ENCODE measurements at places on chromosomes 11 and 22.

DNA sequence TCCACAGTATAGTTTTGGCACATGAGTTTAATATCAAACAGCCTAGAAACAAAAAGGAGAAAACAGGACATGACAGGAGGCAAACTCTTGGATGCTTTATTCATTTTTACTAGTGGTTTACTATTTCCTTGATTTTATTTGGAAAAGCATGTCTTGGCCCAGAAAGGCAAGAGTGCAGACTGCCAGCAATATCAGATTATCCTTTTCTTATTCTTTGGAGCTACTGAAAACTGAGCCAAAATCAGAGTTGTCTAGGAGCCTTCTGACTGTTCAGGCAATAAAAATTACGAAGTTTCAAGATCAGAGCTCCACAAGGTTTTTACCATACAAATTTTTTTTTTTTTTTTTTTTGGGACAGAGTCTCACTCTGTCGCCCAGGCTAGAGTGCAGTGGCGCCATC, 16.0 kb downstream of the CELF1 start:
- DNase-seq: no peak

- no peak for DNase-seq
Observed at GRCh38 chr22:42000466-42000865, 1.9 kb downstream of the WBP2NL start.

DNA sequence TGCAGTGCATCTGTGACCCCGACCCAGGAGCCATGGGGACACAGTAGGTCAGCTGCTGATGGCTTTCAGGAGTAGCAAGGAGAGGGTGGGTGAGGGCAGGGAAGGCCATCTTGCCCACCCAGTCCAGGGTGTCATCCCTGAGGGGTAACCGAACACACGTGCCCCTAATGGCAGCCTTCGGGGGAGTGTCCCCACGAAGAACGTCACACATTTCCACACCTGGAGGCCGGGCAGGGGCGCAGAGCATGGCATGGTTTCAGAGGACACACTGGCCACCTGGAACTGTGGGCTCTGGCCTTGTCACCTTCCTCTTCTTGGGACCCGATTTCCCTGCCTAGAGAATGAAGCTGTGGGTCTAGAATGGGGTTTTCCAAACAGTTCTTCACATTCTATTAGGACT, 19.4 kb upstream of the BAIAP2L2 start:
- DNase-seq: no peak

- DNase-seq: no peak
Observed at GRCh38 chr11:123258877-123259276, 63.8 kb upstream of the CLMP start.

DNA sequence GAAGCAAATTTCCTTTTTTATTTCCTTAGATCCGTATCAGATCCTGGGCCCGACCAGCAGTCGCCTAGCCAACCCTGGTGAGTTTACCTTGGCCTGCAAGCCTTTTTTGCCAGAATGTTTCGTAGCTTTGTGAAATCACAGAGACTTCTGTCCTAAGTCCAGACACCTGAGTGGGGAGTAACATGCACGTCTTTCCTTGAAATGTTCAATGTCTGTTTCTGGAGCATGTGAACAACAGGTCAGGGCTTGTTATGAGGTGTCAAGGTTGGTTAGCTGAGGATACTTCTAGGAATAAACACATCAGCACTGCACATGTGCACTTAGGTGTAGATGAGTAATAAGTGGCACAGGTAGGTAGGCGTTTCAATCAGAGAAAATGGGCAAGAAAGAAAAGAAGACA, 58.0 kb downstream of the KCNJ1 start:
- DNase-seq: no peak

- no peak for DNase-seq
Observed at GRCh38 chr22:41343717-41344116, 38.0 kb upstream of the TEF start.

DNA sequence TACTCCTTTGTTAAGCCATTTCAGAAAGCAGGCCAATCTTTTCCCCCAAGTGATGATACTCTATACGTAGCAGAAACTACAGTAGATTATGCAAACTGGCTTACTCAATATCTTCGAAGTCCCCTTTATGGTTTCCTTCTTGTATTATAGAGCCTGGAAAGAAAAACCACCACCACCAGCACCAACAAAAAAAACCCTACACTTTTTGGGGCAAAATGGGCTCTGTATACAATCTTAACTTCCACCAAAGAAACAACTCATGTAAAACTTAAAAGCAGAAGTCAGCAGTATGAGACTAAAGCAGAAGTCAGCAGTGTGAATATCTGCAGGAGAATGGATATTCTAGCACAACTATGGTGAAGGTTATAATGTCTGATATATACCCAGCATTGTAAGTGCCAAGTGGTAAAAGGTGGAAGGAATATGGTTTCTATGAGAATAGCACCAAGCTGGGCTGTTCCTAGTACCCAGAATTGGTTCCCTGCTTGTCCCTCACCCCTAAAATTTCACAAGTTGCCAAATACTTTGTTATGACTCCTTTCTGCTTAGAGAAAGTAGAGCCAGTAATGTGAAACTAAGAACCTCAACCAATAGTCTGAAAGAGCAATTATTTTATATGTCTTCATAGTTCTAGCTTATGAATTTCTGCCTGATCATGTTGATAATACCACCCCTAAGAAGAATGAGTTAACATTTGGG, 252.1 kb downstream of the SBF2 start:
- no peak for DNase-seq

DNA sequence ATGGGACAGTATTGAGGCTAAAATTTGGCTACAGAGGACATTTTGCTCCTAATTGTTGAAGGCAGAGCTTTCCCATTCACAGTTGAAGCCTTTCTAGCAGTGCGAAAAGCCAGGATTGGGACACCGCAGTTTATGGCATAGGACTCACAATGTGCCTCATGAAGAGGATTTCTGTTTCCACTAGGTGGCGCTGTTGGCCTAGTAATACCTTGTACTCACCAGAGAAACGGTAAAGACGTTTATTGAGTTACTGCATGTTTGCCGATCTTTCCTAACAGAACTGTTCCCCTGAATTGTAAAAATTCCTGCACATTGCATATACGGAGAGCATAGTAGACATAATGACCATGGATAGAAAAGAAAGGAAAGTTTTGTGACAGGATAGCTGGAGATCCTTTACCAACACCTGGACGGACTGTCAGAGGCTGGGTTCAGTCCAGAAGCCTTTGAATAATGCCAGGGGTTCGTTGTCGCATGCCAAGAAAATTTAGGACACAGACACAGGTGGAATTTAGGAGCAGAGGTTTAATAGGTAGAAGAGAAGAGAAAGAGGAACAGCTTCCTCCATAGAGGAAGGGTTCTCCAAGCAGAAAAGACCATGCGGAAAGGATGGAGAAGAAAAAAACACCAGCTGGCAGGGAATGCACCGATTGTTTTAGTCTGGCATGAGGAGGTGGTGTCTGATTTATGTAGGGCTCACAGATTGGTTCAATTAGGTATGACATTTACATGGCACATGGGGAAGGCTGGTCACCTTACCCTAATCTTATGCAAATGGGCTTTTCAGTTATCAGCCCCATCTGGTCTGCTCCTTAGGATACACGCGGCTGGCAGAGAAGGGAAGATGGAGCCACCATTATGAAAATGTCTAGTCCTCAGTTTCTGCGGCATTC, 10.8 kb upstream of the OR51D1 start:
- peak; percentile 28 for DNase-seq

DNA sequence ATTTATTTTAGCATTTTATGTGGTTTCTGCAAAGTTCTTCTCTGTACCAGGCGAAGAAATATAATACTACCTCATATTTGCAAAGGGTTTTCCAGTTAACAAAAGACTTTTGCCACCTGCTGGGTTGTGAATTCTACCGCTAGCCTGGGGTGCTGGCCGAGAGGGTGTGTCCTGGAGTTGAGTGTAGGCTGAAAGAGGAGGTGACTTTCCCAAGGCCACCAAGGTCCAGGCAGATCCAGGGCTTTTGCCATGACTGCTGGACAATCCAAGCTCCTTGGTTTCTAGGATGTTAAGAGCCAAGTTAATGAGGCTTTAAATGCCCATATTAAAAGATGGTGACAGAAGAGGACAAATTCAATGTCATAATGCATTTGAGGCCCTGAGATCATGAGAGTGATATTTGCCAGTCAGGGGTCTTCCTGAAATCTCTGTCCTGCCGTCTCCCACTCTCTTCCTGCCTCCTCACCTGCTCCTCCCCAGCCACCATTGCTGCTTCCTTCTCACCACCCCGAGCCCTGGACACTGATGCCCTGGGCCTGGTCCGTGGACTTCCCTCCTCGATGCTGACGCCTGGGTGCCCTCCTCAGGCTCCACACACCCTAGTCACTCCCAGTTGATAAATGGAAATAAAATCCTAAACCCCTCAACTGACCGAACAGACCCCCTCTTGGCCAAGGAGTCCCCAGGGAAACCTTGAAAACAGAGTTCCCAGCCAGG, 825.6 kb downstream of the TBC1D22A start:
- DNase-seq: no peak

GRCh38 chr22:41917903-41918791, 3.3 kb upstream of the SHISA8 start:
- no peak for DNase-seq

- DNase-seq: no peak
Observed at GRCh38 chr11:15099267-15099666, 15.5 kb upstream of the INSC start.

DNA sequence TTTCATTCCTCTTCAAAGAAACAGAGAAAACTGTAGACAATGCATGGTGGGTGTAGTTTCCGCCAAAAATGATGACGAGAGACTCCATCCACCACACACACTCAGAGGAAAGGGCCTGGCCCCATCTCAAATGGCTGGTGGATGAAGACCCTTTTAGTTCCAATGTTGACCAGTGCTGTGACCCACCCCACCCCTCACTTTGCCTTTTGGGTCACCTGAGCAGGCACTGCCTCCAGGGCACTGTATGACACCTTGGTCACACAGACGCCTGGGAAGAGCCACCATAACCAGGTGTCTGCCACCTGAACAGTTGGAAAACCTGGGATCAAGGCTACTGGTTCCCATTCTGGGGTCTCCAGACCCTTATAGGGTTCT, 121.3 kb downstream of the MPPED1 start:
- DNase-seq: no peak
